ENCODE measurements at places on chromosomes 1 and 21.

GRCh38 chr1:156581661-156582387, 2.3 kb downstream of the TTC24 start:
- DNase-seq, result no peak

- no peak for DNase-seq
These were observed 333.4 kb downstream of the CHRM3 start for GRCh38 chr1:239719642-239720258.

DNA sequence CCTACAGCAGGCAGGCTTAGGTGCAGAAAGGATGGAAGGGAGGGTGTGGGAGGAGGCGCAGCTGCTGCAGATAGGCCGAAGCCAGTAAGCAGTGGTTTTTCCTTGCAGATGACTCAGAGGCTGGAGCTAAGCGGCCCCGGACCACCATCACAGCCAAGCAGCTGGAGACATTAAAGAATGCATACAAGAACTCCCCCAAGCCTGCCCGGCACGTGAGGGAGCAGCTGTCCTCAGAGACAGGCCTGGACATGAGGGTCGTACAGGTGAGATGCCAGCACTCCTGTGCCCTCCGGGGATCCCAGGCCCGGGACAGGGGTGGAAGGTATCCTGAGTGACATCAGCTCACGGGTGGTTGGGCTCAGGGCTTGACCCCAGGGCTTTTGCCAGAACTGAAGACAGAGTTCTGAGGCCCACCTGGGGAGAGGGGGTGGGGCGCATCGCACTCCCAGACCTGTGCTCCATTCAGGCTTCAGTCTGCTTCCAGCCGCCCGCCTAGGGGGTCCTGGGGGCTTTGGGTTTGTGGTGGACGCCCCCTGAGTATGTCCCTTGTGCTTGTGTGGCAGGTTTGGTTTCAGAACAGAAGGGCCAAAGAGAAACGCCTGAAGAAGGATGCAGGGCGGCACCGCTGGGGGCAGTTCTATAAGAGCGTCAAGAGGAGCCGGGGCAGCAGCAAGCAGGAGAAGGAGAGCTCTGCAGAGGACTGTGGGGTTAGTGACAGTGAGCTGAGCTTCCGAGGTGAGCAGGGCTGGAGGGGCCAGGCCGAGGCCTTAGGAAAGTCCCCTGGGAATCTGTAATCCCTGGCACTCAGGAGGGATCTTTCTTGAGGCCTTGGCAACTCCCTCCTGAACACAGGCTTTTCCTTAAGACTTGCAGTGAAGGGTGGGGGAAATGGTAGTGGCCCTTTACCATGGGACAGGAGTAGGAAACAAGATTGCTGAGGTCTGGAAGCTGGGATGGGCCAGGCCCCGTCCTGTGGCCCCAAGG, 41.5 kb downstream of the LHX4 start:
- no peak for DNase-seq

GRCh38 chr1:84493747-84494146, 12.4 kb upstream of the SPATA1 start:
- DNase-seq, result no peak

DNA sequence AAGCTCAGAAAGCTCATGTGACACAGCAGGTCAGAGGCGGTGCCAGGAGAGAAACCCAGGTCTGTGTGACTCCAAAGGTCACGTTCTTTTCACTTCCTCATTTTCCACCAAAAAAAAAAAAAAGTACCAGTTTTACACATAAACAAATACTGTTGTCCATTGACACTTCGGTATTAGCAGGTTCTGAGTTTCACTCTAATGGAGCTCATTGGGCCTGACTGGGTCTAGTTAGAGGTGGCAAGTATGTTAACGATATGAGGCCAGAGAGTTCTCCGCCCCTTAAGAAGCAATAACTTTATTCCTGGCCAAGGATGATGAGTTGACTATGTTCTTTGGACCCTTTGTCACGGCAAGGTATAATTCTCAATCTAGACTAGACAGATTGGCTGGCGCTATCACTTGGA, 30.0 kb upstream of the SDE2 start:
- DNase-seq, result no peak

DNA sequence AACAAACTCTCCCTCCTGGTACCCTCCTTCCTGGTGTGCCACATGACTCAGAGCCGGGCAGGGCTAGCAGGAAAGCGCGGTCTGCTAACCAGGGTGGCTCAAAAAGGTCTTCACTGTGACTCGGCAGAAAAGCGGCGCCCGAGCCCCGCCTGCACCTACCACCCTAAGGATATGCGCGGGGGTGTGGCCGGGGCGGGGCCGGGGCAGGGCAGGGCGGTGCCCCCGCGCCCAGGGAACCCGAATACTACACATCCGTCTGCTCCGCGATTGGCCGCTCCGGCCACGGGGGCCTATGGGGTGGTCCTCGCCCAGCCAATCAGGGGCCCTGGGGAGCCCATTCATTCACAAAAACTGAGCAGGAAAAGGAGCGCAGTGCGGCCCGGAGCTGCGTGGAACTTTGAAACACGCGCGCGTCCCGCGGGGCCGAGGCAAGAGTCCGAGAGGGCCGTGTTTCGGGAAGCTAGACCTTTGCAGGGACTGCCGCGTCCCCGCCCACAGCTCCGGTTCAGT, 1.7 kb downstream of the LRP8 start:
- peak; percentile 97 for DNase-seq

DNA sequence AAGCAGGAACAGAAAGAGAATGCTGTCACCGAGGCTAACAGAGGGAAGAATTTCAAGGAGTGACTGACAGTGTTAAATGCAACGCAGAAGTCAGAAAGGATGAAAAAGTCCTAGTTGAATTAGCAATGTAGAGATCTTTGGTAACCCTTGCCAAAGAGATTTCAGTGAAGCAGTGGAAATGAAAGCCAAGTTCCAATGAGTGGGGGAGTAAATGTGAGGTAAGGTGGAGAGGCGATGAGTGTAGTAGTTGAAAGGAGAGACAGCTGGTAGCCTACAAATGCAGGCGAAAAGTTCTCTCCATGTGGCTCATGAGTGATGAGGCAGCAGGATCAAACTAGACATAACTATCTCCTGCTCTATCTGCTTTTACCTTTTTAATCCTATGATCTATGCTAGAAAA, 74.6 kb upstream of the IPO9 start:
- DNase-seq, result no peak

DNA sequence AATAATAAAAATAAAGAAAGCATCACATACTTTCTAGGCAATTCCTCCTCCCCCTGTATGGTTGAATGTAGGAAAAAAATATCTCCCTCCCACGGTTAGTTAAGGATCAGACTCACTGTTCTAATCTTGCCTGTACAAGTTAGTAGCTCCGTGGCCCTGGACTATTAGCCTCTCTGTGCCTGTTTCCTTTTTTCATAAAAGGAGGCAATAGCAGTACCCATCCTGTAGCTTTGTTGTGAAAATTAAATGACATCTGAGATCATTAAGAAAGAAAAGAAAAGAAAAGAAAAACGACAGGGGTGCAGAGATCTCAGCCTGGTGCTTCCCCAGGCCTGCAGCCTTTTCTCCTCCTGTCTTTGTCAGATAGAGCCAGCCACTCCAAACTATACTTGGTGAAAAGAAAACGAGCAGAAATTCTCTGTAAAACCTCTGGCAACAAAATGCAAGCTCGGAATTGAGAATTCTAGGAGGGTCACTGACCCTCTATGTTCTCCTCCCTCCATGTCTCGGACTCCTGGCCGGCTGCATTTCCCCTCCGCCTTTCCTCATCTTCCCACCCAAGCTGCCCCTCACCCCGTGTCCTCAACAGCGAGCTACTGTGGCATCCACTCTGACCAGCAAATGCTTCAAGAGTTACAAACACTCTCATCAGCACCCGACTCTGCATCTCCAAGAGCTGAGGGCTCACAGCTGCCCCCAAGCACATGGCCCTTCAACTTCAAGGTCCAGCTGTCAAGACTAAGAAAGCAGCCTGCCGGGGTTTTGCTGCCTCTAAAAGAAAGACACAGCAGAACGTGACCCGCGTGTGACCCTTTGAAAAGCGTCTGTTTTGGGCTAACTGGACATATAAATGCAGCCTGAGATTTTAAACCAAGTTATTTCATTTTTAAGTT, 13.6 kb downstream of the RIPK4 start:
- no peak for DNase-seq

DNA sequence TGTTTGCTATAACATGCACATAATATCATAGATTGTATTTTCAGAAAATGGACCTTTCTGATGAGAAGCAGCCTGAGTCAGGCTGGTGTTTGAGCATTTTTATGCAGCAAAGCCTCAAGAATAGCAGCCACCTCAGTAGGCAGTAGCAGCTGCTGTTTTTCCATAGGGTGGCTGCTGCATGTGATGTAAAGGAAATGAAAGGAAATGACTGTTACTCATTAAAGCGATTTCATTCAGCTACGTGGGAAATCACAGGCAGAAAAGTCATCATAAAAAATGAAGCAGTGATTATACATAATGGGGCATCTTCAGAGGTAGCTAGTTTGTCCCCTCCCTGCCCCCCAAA, 110.4 kb downstream of the PATJ start:
- no peak for DNase-seq
